ENCODE measurements at places on chromosomes 2 and 18.

GRCh38 chr2:232213176-232213575, 165.4 kb upstream of the ALPP start:
- DNase-seq: no peak

- DNase-seq: no peak
Observed at GRCh38 chr2:240234503-240234951, 94.1 kb upstream of the OTOS start.

DNA sequence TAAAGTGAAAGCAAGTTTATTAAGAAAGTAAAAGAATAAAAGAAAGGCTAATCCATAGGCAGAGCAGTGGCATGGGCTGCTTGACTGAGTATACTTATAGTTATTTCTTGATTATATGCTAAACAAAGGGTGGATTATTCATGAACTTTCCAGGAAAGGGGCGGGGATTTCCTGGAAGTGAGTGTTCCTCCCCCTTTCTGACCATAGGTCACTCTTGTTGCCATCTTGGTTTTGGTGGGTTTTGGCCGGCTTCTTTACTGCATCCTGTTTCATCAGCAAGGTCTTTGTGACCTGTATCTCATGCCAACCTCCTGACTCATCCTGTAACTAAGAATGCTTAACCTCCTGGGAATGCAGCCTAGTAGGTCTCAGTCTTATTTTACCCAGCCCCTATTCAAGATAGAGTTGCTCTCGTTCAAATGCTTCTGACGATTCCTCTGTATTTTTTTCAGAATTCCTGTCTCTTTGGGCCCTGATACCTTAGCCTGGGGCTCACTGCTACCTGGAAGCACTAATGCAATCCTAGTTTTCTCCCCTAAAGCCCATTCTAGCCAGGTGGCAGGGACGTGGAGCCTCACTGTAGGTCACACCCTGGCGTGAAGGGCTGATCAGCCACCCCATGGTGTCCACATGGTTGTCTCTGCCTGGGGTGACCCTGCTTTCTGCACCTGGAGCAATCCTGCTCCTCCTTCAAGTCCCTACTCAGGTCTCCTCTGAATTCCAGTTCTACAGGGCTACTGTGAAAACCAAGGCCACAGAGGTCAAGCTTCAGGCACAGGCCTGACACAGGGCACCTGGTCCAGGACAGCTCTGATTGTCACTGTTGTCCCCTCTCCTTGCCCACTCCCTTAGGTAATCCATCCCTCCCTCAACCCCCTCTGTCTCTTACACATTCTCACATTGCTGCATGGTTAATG, 6.0 kb upstream of the SLC35F6 start:
- no peak for DNase-seq

DNA sequence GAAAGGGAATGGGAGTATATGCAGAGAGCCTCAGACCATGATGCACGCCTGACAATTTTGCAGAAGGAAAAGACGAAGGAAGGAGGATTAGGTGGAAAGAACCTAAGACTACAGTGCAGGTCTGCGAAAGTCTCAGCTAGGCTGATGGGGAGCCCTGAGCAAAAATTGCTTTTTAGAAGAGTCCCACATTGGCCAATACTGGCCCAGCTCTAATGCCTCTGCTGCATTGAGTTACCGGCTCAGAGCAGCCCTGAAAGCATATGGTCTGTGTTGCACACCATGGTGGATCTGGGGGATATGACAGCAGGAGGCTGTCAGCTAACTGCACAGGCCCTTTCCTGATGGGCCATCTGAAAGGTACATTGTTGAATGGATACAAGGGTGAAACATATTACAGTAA, 48.3 kb upstream of the CAVIN2 start:
- no peak for DNase-seq

GRCh38 chr2:16020389-16021008, 80.1 kb downstream of the MYCN start:
- DNase-seq: no peak

- no peak for DNase-seq
Observed at GRCh38 chr18:55319459-55320193, 268.4 kb downstream of the TCF4 start.

- DNase-seq: no peak
Observed at GRCh38 chr2:33391529-33392255, 84.8 kb upstream of the RASGRP3 start.

GRCh38 chr2:160952464-160953254, 207.6 kb upstream of the TANK start:
- DNase-seq: no peak

DNA sequence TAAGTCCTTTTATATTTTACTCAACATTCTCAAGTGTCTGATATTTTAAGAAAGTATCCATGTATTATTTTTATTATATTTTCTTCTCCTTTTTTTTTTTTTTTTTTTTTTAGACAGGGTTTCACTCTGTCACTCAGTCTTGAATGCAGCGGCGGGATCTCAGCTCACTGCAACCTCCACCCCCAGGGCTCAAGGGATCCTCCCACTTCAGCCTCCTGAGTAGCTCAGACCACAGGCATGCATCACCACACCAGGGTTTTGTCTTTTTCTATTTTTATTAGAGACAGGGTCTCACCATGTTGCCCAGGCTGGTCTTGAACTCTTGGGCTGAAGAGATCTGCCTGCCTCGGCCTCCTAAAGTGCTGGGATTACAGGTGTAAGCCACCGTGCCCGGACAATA, 212.1 kb downstream of the TCF4 start:
- no peak for DNase-seq

- DNase-seq: no peak
Observed at GRCh38 chr18:63302636-63303405, 16.7 kb downstream of the BCL2 start.

DNA sequence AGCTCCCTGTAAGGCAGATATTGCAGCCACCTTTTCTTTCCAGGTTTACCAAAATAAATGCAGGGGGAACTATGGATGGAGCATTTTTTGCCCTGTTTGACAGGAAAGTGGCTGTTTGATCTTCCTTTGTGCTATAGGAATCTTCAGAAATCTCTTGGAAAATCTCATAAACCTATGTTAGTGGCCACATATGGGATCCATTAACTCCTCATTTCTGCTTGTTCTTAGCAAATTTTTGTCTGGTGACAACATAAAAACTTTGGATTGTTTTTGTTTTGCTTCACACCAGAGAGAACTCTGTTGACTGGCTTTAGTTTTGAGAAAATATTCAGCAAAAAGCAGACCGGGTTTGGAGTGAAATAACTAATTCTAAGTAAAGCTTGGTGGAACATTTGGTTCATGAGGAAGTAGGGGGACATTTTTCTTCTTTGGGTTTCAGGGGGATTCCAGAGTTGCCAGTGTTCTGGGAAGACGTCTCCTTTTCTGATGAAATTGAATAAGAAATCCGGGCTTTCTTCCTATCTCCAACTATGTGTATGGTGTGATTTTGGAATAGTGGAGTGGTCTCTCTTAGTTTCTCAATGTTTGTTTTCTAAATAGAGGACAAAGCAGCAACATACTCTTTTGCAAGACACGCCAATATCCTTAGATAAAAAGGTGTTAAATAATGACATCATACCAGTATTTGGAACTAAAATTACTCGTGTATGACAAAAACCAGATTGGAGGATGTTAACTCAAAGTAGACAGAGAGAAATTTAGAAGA, 174.4 kb downstream of the ICOS start:
- no peak for DNase-seq

GRCh38 chr2:67904966-67905365, 157.8 kb downstream of the C1D start:
- DNase-seq: no peak

DNA sequence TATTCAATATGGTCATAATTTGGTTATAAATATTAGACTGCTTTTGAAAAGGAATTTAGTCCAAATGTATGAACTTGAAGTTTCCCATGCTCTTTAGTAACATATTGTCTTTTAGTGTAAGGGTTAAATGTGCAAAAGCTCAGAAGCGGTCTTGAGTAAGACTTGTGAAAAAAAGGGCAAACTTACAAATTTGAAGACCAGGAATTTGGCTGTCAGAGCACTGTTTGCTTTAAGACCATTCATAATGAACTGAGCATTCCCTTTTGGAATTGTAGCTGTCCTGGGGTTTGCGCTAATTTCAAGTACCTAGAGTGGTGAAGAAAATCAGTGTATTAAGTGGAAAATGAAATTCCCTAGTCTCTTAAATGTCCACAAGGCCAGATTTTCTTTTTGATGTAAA, 6.9 kb upstream of the ZEB2 start:
- no peak for DNase-seq

GRCh38 chr2:141569941-141570340, 560.9 kb downstream of the LRP1B start:
- no peak for DNase-seq

GRCh38 chr18:11119550-11119949, 29.8 kb downstream of the PIEZO2 start:
- DNase-seq: no peak

DNA sequence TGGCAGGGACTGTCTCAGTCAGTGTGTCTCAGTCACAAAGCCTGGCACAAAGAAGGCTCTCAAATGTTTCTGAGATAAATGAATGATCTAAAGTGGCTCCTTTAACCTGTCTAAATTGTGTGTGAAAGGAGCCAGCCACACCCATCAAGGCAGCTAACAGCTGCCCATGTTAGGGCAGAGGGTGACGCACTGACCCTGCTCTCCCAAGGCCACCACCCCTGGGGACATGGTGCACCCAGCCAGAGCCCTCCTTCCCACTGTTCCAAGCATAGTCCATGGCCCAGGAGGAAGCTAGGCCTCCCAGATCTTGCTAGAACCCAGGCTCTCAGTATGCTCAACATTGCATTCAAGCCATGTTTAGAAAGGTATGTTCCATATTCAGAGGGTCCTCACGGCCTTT, 100.3 kb downstream of the KLHL29 start:
- DNase-seq: no peak

DNA sequence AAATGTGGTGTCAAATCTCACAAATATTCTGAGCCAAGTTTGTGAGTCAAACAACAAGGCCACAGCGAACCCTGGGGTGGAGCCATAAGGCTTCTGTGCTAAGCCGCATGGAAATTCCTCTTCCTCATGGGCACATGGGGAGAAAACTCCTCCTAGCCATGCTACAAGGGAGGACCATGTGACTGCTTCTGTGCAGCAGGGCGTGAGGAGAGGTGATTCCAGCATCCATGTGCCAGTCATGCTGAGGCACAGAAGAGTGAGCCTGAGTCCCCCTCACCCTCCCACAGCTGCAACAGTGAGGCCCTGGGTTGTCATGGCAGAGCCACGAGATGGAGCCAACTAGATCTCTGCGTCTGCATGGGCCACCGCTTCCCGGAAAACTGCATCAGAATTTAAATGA, 488.8 kb upstream of the RAB6C start:
- no peak for DNase-seq

GRCh38 chr18:25349926-25350487, 2.0 kb downstream of the ZNF521 start:
- DNase-seq: no peak

GRCh38 chr2:1101982-1102590, 151.4 kb downstream of the SNTG2 start:
- DNase-seq: no peak

GRCh38 chr18:70228536-70228935, 23.0 kb upstream of the RTTN start:
- no peak for DNase-seq

Data from AML-193 (cell line).